ENCODE measurements at places on chromosomes 6 and 20.

DNA sequence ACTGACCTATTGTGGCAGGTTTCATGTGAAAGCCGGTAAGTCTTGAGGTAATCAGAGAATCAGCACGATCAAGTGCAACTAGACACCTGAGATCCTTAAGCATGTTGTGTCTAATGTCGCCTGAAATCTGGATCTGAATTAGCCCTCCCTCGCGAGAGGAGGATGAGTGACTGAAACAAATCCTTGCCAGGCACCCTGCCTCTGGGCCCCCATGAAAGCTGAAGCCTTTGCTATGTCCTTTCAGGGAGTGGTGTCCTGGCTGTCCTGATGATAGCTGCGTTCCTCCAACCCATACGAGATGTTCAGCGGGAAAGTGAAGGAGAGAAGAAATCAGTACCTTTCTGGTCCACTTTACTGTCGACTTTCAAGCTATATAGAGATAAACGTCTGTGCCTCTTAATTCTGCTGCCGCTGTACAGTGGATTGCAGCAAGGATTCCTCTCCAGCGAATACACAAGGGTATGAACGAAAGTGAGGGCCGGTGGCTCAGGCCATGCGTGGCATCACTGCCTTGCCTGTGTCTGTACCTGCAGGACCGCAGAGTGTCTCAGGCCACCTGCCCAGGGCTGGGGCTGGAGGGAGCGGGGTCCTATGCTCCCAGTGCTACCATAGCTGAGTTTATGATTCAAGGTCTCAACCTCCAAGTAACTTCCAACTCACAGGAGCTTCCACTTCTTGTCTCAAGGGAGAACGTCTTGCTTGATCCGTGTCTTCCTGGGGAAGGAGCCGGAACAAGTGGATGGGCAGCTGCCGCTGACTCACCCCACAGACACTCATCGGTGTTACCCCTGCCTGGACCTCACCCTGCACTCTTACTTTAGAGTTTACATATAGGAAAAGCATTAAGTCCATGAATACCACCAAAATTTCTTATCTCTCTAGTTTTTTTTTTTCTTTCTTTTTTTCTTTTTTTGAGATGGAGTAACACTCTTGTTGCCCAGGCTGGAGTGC, 12.8 kb downstream of the UNC93A start:
- no peak for DNase-seq

DNA sequence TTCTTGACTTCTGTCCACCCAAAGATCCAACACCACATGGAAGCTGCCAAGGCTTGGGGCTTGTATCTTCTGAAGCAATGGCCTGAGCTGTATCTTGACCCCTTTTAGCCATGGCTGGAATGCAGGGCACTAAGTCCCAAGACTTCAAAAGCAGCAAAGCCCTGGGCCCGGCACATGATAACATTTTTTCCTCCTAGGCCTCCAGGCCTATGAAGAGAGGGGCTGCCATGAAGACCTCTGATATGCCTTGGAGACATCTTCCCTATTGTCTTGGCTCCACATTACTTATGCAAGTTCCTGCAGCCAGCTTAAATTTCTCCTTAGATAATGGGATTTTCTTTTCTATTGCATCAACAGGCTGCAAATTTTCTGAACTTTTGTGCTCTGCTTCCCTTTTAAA, 1252.6 kb upstream of the CITED2 start:
- no peak for DNase-seq

DNA sequence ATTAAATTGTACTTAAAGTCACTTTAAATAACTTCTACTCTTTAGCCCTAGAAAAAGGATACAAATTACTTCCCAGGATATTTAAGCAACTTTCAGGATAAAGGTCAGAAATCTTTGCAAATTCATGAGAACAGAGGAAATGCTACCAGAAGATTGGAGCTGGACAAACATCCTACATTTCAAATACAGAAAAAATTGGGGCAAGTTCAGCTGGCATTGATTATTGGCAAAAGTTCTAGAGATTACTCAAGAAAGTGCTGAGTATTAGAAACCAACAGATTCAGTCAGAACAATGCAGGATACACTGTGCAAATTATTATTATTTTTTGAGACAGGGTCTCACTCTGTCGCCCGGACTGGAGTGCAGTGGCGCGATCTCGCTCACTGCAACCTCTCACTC, 6.0 kb downstream of the SLC22A23 start:
- no peak for DNase-seq

GRCh38 chr20:46814366-46815232, 80.0 kb upstream of the EYA2 start:
- peak; percentile 57 for DNase-seq

- DNase-seq: no peak
These were observed 31.3 kb downstream of the MARCKS start for GRCh38 chr6:113888493-113888892.

- DNase-seq: no peak
These were observed 119.0 kb downstream of the ISM1 start for GRCh38 chr20:13340088-13340487.

DNA sequence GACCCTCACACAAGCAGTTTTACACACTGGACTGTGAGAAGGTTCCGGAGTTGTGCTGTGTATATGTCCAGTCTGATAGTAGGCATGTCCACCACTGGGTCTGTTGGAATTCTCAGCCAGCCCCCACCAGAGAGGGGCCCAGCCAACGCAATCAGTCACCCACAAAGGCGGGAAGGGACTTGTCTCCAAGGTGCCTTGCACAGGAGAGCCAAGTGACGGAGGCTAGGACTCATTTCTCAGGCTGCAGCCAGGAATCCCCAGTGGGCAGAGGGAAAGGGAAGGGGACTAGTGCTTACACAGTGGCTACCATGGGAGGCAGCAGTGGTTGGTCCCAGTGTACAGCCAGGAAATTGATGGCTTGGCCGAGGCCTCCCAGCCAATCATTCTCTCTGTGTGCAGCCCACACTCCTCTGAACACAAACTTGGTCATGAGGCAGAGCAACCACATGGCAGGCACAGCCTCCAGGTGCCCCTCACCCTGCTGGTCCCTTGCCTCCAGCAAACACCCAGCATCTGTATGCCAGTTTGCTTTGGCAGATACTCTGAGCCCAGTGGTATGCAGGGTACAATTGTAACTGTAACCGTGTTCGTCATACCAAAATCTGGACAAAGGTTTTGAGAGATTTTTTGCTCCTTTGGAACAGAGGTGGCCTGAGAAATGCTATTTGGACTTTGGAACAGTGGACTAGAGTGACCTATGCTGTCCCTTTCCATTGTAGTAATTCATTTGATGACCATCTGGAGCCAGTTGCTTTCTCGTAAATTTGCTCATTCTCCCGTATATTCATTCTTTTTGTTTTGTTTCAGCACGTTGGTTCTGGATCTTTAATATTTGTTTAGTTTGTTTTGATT, 72.9 kb upstream of the MYL9 start:
- DNase-seq: no peak

GRCh38 chr6:64672651-64673050, 1034.4 kb downstream of the EYS start:
- no peak for DNase-seq

- no peak for DNase-seq
These were observed 11.4 kb downstream of the SLC2A4RG start for GRCh38 chr20:63750807-63751470.

DNA sequence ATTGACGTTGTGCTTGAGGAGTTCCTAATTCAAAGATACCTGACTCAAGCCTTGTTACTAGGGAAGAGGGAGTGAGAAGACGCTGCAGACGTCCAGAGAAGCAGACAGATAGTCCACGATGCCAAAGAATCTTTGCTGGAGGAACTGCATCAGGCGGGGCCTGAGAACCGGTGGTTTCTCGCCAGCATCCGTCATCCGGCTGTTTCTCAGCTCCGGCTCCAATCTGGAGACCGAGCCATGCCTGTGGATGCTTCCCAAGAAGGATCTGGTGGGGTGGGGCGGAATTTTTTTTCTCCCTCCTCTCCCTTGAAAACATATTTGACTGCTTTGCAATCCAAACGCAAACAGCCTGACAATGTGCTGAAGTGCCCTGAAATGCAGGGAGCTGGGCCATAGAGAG, 125.8 kb upstream of the SRSF6 start:
- no peak for DNase-seq

GRCh38 chr6:170378502-170378901, 71.9 kb downstream of the FAM120B start:
- no peak for DNase-seq

- no peak for DNase-seq
These were observed 20.2 kb downstream of the TTLL9 start for GRCh38 chr20:31890646-31891045.

DNA sequence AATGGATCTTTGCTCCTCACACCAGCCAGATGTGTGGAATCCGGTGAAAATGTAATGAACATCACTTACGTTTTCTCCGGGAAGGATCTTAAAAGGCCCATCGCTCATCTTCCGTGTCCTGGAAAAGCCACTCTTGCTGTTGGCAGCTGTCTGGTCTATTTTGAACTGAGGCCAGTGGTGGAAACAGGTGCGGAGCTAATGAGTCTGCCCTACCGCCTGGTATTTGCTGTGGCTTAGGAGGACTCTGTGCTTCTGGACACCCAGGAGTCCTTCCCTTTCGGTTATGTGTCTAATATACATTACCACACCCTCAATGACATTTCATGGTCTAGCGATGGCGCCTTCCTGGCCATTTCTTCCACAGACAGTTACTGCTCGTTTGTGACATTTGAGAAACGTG, 264.2 kb upstream of the PREP start:
- no peak for DNase-seq

DNA sequence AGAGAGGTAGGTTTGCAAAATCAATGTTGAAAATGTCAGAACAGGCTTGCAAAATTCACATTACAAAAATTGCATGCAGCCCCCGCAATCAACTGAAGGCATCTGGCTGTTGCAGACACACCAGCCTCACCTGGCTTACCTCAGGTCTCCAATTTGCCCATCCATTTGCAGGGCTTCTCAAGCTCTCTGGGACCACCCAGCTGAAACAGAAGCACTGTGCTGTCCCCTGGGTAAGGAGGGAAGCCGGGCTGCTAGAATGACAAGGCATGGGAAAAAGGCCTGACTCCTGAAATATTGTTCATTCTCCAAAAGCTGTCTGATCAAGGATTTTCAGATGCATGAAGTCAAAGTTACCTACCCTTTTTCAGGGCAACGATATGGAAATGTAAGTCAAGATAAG, 52.6 kb upstream of the CD93 start:
- no peak for DNase-seq

DNA sequence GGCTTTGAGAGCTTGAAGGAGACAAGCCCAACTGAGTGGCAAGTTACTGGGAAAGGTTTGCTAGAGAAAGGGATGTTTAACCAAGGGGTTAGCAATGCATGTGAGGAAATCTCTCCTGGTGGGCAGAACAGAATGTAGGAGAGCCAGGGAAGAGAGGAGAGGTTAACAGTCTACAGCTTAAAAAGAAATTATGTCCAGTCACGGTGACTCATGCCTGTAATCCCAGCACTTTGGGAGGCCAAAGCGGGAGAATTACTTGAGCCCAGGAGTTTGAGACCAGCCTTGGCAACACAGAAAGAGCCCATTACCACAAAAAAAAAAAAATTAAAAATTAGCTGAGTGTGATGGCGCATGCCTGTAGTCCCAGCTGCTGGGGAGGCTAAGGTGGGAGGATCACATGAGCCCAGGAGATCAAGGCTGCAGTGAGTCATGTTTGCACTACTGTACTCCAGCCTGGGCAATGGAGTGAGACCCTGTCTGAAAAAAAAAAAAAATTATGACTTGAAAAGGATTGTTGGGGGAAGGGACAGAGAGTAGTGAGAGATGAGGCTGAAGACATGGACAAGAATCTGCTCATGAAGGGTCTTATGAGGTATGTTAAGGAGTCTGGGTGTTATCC, 264.9 kb downstream of the TBC1D7 start:
- no peak for DNase-seq

DNA sequence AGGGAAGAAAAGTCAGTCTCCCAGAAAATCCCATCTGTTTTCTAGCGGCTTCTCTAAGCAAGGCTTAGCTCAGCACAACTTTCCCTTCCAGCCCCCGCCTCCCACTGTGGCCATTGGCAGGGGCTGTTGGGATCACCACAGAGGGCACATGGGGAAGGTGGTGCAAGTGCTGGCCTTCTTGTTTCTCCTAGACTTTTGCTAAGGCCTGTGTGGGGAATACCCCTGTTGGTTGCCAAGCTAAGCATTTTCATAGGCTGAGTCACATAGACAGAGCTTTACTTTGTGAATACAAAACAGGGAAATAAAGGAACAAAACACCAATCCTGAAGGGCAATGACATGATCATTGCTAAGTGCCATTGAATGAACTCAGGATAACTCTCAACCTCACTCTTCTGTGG, 32.4 kb upstream of the TIAM2 start:
- DNase-seq: no peak

DNA sequence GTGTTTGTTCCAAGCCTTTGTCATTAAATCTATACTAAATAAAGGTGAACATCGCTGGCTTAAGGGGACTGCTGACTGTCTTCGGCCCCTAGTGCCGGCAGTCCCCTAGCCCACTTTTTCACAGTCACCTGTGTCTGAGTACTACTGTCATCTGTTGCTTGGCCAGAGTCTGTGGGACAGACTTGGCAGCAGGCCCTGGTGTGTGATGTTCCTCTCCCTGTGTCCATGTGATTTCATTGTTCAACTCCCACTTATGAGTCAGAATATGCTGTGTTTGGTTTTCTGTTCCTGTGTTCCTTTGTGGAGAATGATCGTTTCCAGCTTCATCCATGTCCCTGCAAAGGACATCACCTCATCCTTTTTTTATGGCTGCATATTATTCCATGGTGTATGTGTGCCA, 133.4 kb downstream of the HAO1 start:
- no peak for DNase-seq

DNA sequence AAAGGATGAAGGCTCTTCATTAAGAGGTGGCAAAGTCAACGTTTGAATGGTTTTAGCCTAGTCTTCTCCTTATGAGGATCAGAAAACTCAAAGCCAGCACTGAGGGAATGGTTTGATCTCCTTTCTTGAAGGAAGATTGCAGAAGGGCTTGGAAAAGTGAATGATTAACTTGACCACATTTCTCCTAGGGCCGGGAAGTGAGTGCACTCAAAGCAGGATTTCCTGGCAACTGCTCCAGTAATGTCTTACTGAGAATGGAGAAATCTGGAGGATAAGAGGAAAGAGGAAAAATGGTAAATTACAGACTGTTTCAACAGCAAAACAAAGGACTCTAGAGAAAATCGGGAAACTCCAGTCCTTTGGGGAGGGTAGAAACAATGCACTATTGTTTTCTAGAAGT, 189.0 kb upstream of the FOXA2 start:
- no peak for DNase-seq

GRCh38 chr6:17059022-17059421, 42.8 kb upstream of the STMND1 start:
- DNase-seq: no peak

DNA sequence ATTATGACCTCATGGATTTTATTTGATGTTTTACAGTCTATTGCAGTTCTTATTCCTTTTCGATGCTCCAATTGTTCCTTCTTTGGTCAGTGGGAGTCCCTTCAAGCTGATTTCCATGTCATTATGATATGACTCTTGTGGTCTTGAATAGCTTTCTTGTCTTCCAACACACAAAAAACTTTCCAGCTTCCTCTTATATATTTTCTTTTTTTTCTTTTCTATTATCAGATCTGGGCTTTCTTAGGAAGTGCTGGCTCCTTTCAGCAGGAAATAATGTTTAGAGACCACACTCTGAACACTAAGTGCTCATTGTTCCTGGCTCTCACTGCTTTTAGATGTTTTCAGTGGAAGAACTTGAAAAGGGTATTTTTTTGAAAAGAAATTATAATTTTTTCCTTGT, 3.1 kb upstream of the SLC17A1 start:
- no peak for DNase-seq

Data from NCI-H1930 (cell line).